ENCODE measurements at places on chromosomes 11 and 22. TPM values are rescaled to one million over a fixed set of nuclear protein-coding genes. Genes with fewer than 3 reads are reported as not detected.

Gene OR2AG2
- 0.28 TPM for polyA plus RNA-seq

Gene MMP8
- polyA plus RNA-seq: not detected

Gene USH1C
- not detected for polyA plus RNA-seq

Gene SEZ6L
- not detected for polyA plus RNA-seq

Gene EI24
- 72.1 TPM for polyA plus RNA-seq

Gene KDELR3
- polyA plus RNA-seq: 150 TPM

Gene SHISAL1
- polyA plus RNA-seq: 0.28 TPM

- no peak for DNase-seq
These were observed 61.5 kb downstream of the MSANTD4 start for GRCh38 chr11:105960252-105961245.

DNA sequence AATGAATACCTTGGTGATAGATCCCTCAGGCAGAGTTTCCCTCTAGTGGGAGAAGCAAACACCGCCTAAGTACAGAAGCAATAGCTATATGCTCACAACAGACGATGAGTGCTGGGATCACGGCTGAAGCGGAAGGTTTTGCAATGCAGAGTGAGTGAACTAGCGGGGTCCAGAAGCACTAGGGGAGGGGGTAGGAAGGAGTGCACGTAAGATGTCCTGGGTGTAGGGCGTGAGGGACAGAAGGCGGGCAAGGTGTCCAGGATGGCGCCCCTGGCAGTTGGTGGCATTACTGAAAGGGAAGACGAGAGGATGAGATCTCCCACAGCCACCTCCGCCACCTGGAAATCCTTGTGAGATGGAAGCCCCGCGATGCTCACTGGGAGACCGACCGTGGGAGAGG, 81.0 kb downstream of the ETS1 start:
- no peak for DNase-seq

- DNase-seq: no peak
These were observed 964 bp upstream of the REXO2 start for GRCh38 chr11:114438303-114438702.

- no peak for DNase-seq
These were observed at the start of gene GLYATL2 for GRCh38 chr11:58844361-58845005. Gene GLYATL2 (minus strand): TSS chr11:58844704. CDS start chr11:58839612, 5,092 bp downstream.

DNA sequence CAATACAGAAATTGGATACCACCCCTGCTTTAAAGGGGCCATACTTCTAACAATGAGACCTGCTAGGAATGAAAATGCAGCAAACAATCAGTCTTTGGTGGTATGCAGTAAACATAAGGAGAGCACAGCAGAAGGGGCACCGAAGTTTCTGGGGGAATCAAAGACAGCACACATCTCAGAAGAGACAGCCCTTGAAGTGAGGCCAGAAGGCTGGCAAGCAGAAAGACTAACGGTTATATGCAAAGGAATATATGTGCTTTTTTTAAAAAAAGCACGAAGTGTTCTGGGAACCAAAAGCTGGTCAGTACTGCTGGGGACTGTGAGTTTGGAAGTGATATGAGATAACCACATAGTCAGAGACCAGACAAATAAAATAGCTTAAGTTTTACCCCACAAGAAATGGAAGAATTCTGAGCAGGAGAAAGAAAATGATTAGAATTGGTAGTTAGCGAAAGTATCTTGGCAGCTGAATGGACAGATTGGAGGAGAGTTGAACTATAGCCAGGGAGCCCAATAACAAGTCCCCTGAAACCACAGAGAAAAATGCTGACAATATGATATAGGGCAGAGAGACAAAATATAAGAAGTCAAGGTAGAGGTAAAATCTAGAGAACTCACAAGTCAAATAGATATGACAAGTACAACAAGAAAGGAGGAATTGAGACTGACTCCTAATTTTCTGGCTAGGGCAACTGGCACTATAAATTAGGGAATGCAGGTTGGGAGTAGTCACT, 125.7 kb downstream of the MRTFA start:
- DNase-seq: no peak

- no peak for DNase-seq
These were observed 5.5 kb upstream of the CXCR5 start for GRCh38 chr11:118878163-118878563.
